DMS53 (cell line): ENCODE measurements at places on chromosomes 11 and 22.

DNA sequence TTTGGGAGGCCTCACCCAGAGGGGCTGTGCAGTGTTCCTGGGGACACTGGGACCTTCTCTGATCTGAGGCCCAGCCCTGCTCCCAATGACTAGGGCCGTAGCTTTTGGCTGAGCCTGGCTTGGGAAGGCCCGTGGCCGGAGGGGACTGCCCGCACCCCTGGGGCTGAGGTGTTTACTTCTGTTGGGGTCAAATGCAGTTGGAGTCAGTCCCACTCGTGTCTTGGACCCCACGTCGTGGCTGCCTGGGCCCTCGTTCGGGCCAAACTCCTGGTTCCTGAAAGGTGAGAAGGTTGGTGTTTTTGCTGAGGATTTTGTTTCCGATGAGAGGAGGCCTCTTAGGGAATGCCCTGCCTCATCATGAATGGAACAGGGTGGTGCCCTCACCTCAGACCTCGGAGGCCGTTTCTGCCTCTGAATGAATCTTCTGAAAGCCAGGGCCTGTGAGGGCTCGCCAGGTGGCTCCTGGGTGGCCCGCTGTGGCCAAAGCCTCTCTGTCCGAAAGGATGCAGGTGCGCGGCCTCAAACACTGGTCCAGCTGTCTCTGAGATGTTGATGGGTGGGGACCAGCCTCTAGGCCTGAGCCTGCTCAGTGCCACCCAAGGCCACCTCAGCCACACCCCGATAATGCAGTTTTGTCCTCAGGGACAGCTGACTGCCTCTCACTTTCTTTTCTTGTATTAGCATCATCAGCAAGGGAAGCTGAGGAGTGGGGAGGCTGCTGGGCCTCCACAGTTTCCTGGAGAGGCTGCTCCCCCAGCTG, 40.3 kb upstream of the A4GALT start:
- DNase-seq: no peak

- peak; percentile 55 for DNase-seq
Observed at GRCh38 chr11:64036087-64037026, 626 bp downstream of the FLRT1 start.

GRCh38 chr22:37185646-37186227, 2.3 kb downstream of the C1QTNF6 start:
- no peak for DNase-seq

GRCh38 chr22:30309951-30310741, 16.6 kb downstream of the TBC1D10A start:
- DNase-seq: no peak

DNA sequence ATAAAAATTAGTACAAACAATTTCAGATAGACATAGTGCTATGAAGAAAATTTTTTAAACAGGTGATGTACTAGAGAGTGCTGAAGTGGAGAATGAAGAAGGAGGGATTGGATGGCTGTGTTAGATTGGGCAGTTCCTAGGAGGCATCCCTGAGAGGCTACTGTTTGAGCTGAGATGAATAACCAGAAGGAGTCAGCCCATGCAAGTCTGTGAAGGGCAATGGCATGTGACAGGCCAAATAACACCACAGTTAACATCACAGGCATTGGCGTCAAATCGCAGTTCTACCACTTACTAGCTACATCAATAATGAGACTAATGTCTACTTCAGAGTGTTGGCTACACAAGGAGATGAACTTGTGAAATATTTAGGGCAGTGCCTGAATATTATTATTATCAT, 35.4 kb downstream of the HORMAD2 start:
- no peak for DNase-seq

DNA sequence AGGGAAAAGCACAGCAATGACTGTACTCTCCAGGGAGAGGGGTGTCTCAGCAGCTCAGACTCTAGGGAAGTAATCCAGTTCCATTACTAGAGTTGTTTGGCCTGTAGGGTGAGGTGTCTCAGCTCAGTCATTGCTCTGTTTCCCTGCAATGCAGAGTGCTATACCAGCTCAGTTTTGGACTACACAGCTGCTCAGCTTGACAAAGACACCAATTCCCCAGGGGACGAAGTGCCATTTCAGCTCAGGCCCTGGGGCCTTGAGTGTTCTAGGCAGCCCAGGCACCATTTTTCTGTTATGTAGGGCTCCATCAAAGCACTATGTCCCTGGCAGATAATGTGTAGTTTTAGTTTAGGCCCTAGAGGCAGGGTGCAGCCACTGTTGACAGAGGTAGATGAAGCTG, 18.2 kb downstream of the CALCB start:
- no peak for DNase-seq

DNA sequence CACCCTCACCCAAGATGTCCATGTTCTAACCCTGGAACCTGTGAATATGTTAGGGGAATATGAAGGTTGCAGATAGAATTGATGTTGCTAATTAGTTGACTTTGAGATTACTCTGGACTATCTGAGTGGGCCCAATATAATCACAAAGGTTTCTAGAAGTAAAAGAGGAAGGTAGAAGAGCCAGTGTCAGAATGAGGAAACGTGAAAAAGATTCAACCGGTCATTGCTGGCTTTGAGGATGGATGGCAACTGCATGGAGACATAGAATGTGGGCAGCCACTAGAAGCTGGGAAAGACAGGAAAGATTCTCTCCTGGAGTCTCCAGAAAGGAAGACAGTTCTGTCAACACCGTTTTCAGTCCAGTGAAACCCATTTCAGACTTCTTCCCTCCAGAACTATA, 86.6 kb downstream of the CLPB start:
- DNase-seq: no peak

DNA sequence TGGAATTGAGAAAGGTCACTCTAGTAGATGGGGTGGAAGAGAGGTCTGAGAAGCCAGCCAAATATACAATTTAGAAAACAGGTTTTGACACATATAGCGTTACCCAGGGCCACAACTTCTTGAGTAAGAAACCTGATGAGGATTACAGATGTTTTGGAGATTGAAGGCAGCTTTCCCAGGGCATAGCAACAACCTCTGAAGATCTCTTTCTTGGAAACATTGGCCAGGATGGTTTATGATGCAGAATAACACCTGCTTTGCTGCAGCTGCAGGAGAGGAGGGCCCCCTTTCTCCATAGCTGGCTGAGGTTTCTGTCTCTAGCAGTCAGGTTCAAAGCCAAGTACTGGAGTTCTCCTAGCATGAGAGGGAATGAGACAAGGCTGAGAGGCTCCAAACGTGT, 75.1 kb upstream of the NUP50 start:
- DNase-seq: no peak

- no peak for DNase-seq
Observed at GRCh38 chr22:20248461-20248978, 19.6 kb downstream of the RTN4R start.
